SW 1271 (cell line): ENCODE measurements at places on chromosomes 16 and 17.
A peak's percentile ranks its signal among the peaks of the same experiment; 100 is the strongest.

GRCh38 chr16:57739756-57740422 is 4.3 kb downstream of the KATNB1 start:
- no peak for DNase-seq

DNA sequence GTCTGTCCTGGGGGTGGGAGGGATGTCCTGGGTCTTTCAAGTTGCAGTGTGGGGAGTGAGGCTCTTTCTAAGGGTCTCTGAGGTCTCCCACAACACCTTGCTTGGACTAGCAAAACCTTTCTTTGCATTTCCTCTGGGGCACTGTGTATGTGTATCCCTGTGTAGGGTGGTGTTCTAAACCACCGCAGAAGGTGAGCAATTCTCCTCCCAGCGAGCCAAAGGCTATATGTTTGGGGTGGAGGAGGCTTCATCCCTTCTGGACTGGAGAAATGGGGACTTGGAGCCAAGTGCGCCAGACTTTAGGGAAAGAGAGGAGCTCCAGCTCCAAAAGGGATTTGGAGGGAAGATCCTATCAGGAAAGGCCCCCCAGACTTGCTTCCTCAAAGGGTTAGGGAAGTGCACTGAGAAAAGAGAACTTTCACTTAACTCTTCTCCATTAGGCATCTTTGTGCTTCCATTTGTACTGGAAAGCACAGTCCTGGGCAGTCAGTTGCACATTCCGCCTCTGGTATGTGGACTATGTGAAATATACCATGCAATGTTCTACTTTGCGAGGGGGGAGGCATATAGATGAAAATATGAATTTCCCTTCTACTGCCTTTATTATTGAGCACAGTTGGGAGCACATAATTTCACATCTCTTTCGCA is 18.9 kb upstream of the HOXB9 start:
- no peak for DNase-seq

DNA sequence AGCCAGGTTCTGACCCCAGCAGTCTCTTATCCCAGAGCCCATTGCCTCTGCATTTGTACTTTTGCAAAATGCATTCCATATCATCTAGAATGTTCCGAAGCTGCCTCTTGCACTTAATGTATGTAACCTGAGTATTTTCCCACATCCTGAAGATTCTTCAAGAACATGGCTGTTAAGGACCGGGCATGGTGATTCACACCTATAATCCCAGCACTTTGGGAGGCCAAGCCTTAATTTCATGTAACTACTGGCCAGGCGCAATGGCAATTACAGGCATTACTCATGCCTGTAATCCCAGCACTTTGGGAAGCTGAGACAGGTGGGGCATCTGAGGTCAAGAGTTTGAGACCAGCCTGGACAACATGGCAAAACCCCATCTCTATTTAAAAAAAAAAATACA is 31.7 kb upstream of the GAN start:
- no peak for DNase-seq

DNA sequence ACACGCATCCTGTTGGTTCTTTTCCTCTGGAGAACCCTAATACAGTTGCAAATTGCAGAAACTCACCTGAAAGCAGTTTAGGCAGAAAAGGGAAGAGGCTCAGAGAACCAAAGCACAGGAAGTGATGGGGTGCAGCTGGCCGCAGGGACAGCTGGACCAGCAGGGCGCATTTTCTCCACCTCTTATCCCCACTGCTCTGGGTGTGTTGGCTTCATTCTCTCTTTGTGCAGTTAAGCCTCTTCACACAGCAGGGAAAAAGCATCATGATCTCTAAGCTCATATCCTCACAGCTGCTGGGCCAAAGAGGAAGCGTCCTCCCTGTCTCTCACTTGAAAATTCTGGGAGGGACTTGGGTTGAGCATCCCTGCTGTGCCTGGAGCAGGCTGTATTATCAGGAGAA is 20.0 kb upstream of the LRRC75A start:
- no peak for DNase-seq

DNA sequence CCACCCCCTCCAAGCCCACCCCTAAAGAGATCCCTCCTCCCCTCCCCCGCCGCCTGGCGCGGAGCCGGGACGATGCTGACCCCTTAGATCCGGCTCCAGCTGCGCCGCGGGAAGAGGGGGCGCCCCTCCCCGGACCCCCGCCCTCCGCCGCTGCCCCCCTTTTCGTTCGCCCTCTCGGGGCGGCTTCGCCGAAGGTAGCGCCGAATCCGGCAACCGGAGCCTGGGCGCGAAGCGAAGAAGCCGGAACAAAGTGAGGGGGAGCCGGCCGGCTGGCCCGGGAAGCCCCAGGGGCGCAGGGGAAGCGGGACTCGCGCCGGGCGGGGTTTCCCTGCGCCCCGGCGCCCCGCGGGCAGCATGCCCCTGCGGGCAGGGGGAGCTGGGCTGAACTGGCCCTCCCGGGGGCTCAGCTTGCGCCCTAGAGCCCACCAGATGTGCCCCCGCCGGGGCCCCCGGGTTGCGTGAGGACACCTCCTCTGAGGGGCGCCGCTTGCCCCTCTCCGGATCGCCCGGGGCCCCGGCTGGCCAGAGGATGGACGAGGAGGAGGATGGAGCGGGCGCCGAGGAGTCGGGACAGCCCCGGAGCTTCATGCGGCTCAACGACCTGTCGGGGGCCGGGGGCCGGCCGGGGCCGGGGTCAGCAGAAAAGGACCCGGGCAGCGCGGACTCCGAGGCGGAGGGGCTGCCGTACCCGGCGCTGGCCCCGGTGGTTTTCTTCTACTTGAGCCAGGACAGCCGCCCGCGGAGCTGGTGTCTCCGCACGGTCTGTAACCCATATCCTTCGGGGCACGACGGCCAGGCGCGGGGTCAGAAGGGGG is 623 bp downstream of the CACNA1G start:
- DNase-seq = no peak

DNA sequence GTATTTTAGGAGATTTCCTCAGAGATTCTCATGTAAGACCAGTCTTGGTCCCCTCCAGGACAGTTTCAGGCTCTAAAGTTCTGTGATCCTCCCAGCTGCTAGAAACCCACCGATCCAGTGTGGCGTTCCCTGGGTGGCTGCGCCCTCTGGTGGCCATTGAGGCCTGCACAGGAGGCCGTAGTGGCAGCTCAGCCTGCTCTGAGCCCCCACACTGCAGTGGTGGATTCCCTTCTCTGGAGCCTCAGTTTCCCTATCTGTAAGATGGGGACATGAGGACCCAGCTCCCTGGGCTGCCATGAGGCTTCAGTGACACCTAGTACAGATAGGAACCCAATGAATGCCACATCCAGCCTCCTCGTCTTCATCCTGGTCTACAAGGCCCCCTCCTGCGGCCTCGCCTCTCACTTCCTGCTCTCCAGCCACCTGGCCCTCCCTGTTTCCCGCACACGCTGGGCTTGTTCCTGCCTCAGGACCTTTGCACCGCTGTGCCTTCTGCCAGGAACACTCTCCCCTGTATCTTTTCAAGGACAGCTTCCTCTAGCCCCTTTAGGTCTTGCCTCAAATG is 16.5 kb downstream of the CCDC102A start:
- DNase-seq = peak; percentile 4

DNA sequence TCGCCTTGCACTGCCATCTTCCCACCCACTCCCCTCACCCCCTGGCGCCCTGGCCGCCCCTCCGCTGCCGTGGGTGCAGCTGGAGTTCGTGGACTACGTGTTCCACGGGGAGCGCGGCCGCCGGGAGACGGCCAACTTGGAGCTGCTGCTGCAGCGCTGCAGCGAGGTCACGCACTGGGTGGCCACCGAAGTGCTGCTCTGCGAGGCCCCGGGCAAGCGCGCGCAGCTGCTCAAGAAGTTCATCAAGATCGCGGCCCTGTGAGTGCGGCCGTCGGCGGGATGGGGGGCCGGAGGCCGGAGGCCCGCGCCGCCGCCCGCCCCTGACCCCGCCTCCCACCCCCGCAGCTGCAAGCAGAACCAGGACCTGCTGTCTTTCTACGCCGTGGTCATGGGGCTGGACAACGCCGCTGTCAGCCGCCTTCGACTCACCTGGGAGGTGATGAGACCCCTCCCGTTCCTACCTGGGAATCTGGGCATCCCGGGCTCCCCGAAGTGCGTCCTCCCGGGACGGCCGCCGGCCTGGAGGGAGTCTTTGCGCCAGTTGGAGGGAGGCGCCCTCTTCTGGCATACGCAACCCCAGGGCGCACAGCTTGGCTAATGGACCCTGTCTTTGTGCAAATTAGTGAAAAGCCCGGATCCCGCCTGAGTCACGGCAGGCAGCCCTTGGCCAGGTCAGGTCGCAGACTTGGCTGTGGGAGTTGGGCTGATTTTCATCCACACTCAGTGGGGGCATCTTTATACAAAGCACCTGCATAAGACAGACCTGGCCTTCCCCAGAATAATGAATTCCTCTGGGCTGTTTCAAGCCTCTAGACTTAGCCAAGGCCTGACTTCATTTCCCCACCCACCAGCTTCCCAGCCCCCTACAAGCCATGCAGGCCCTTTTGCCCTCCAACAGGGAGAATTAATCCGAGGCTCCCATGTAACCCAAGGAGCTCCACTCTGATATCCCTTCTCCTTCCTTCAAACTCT is 14.3 kb downstream of the RAPGEFL1 start:
- peak; percentile 47 for DNase-seq

- DNase-seq = no peak
Measured at GRCh38 chr17:6995500-6996255, at the start of gene ALOX12. Gene ALOX12 (plus strand): TSS chr17:6996049. CDS start chr17:6996118, 69 bp downstream.

GRCh38 chr16:77335652-77336234 is 99.1 kb downstream of the ADAMTS18 start:
- DNase-seq = no peak

GRCh38 chr17:81417049-81417878 is 22.0 kb downstream of the BAHCC1 start:
- DNase-seq = no peak

DNA sequence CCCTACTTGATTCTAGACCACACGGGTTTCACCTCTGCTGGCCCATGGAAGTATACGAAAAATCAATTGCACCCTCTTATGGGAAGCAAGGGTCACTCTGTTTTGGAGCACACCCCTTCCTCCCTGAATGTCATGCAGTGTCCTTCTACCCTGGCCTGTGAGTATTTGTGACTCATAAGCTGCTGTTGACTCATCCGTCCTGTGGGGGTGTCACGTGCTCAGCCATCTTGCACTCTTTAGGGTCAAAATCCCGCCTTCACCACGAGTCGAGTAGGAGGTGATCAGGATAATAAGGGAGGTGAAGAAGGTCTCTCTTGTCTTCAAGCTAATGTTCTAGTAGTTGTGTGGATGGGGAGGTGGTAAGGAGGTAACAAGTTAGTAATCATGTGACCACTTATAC is 341.0 kb upstream of the EEF2KMT start:
- DNase-seq = no peak

GRCh38 chr17:64689106-64689505 is 27.0 kb upstream of the SMURF2 start:
- no peak for DNase-seq

GRCh38 chr16:67727521-67728485 is 8.7 kb upstream of the GFOD2 start:
- no peak for DNase-seq

GRCh38 chr16:50526796-50527195 is 21.4 kb upstream of the NKD1 start:
- no peak for DNase-seq

DNA sequence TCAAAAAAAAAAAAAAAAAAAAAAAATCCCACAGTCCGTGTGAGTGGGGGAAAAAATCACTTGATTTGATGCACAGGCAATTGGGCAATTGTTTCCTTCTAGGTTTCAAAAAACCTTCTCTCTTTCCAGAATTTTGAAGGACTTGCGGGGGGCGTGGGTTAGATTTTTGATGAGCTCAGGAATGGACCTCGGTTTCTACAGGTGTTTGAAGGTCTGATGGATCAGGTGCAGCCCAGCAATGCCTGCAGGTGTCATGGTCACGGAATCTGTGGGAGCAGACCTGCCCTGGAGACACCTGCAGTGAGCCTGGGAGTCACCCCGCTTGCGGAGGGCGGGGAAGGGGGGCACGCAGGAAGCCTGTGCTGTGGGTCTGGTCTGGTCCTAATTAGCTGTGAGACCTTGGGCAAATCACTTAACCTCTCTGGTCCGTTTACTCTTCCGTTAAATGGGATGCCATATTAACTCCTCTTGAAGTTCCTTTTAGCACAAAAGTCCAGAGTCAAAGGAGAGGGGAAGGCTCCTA is 174.2 kb downstream of the IRF8 start:
- DNase-seq = no peak

DNA sequence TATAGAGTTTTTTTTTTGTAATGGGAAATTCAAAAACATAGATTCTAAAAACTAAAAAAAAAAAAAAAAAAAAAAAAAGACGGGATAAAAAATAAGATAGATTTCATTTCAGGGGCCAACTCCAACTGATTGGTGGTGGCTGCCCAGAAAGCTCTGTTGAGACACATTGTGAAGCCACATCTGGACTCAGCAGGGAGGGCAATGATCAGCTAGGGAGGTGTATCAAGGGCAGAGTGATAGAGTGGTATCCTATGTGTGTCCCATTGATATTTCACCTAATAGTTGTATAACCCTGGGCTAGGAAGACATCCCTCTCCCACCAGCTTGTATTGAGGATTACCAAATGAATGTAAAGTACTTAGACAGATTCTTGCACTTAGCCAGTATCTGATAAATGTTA is 6.7 kb upstream of the CMTR2 start:
- DNase-seq = no peak

- no peak for DNase-seq
Measured at GRCh38 chr16:76885776-76886537, 305.0 kb upstream of the MON1B start.

GRCh38 chr17:42329025-42329976 is 41.0 kb downstream of the STAT5A start:
- peak; percentile 83 for DNase-seq

DNA sequence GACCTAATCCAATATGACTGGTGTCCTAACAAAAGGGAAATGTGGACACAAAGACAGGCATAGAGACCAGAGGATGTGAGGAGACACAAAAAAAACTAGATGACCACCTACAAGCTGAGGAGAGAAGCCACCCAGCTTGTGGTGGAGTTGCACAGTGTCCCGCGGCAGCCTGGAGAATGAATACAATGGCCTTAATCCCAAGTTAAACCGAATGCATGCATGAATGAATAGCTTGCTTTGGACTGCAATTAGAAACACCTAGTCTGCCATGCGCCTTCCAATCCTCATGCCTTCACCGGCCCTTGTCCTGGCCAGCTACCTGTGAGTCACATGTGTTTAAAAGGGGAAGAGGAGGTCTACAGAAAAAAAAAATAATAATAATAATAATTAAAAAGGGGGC is 72.0 kb downstream of the CNGB1 start:
- no peak for DNase-seq

DNA sequence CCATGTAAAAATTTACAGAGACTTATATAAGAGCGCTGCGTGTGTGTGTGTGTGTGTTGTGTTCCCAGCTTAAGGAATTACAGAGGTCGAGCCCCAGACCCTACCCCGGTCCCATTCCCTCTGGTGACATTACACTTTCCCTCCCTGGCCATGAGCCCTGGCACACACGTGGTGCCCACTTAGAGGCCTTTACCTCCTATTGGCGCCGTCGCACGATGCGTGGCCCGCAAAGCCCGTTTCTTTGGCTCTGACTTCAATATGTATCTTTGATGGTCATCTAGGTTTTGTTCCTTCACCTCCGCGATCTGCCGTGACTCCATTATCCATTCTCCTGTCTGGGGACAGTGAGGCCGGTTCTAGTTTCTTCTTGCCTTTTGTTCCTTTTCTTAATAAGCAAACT is 96.9 kb upstream of the CHMP6 start:
- no peak for DNase-seq

GRCh38 chr17:19247473-19247872 is 10.3 kb downstream of the EPN2 start:
- no peak for DNase-seq

- DNase-seq = no peak
Measured at GRCh38 chr17:76695059-76695831, 15.5 kb downstream of the MXRA7 start.
